ENCODE measurements at places on chromosomes 1 and 21.

GRCh38 chr21:37700641-37701202 is 215.5 kb downstream of the KCNJ6 start:
- no peak for DNase-seq

DNA sequence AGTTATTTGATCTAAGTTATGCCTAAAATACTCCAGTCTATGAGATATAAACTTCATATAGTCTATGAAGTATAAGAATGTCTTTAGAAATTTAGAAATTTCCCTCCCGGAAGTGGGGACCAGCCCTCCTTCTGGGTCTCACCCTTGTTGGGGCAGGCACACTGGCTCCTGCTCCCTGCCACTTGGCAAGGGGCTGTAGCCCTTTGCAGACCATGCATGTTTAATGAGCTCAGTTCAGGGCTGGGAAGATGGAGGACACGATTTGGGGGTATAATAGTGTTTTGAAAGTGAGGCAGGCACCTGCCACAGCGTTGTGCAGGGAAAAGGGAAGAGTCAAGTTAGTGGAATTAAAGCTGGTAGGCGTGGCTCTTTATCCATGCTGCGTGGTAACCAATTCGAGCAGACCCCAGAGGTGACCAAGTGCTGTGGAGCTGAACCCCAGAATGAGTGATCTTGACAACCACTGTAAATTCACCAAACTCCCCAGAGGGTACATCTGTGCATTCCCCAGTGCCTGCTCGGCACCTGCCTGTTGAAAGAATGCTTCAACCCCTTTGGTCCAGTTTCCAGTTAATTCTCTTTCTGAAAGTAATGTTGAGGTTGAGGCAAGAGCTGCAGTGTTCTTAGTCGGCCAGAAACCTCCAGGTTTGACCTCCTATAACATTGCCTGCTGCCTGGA is 79.6 kb downstream of the DOP1B start:
- no peak for DNase-seq

- DNase-seq, result no peak
These were observed 38.4 kb downstream of the NCMAP start for GRCh38 chr1:24594328-24594598.

DNA sequence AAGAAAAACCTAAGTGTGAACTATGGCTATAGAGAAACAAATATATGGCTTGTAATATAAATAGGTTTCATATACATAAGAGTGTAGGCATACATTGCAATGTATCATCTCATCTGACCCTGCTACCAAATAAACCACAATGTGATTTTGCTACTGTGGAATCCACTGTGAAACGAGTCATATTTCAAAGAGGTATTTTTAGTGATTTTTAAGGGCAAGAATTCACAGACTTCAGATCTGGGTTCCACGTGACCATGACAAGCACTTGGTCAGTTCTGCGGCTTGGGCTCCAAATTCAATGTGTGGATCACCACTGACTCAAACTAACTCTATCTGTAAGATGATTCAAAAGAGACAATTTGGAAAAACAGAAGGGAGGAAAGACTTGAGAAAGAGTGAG is 147.0 kb upstream of the ERG start:
- DNase-seq, result no peak

DNA sequence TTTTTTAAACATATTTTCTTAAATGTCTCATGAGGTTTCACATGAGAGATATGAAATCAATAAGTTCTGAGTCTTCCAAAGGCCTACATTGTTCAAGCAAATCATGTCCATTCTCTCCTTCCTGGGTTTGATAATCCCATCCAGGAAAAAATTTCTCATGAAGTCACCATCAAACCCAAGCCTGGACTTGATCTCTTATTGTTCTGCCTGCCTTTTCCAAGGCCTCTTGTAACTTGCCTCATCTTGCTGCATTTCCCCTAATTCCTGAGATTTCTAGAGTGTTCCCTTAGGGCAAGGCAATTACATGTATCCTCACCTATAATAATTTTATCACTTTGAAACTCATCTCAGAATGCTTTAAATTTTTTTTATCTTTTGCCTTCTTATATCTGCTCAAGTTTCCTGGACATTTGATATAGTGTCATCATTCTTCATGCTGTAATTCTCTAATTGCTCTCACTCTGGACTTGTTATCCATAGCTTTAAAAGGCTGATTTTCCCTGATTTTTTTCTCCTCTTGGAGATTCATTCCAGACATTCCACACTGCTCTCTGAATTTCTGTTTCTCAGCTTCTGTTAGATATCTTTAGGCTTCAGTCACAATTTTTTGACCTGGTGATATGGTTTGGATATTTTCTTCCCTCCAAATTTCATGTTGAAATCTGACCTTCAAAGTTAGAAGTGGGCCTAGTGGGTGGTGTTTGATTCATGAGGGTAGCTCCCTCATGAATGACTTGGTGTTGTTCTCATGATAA is 126.4 kb downstream of the LRRC7 start:
- DNase-seq, result no peak

- DNase-seq, result no peak
These were observed 4.4 kb upstream of the ELF3 start for GRCh38 chr1:202005958-202006357.

GRCh38 chr1:46757956-46758528 is 39.1 kb upstream of the EFCAB14 start:
- no peak for DNase-seq

DNA sequence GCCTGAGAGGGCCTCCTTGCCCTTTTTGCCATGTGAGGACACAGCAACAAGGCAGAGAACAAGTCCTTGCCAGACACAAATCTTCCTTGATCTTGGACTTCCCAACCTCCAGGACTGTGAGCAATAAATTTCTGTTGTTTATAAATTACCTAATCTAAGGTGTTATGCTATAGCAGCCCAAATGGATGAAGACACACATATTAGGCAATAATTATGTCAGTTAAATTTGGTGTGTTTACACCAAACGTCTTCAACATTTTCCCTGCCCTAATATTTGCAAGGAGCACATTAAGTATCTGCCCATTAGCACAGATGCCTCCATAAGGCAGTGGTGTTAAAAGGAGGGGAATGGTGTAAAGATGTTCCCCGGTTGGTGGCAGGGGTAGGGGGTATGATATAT is 94.8 kb downstream of the ETS2 start:
- DNase-seq, result no peak

DNA sequence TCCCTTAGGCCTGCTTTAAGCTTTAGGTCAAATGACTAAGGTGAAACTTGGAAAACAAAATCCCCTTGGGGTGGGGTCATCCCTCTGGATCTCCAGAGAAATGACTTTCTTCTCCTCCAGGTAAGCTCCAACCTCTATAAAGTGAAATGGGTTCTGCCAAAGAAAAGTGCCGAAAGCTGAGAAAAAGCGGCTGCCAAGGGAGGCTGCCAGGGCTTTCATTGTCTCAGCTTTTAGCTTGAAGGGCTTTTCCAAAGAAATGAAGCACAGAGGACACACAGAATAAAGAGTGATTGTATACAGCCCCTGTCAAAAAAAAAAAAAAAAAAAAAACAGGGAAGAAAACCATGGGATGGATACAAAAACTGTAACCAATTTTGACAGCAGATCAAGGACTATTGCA is 126.9 kb downstream of the TGFBR3 start:
- no peak for DNase-seq

DNA sequence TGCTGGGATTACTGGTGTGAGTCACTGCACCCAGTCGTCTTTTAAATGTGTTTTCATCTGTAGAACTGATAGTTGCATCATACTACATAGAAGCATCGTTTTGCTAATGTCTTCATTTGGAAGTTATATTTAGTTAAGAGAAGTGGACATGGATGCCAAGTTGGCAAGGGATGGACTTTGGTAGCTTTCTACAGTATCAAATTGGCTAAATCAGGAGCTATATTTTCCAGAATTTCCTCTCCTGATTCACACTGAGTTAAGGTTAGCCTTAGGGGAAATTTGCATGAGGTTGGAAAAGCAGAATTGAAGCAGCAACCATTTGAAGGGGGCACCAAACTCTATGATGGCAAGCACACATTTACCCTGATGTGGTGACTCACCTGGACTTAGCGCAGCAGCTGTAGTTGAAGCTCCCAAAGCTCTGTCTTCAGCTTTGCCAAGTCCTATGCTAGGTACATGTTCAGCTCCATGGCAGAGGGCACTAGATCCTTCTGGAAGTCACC is 43.9 kb downstream of the DUSP10 start:
- DNase-seq, result no peak

DNA sequence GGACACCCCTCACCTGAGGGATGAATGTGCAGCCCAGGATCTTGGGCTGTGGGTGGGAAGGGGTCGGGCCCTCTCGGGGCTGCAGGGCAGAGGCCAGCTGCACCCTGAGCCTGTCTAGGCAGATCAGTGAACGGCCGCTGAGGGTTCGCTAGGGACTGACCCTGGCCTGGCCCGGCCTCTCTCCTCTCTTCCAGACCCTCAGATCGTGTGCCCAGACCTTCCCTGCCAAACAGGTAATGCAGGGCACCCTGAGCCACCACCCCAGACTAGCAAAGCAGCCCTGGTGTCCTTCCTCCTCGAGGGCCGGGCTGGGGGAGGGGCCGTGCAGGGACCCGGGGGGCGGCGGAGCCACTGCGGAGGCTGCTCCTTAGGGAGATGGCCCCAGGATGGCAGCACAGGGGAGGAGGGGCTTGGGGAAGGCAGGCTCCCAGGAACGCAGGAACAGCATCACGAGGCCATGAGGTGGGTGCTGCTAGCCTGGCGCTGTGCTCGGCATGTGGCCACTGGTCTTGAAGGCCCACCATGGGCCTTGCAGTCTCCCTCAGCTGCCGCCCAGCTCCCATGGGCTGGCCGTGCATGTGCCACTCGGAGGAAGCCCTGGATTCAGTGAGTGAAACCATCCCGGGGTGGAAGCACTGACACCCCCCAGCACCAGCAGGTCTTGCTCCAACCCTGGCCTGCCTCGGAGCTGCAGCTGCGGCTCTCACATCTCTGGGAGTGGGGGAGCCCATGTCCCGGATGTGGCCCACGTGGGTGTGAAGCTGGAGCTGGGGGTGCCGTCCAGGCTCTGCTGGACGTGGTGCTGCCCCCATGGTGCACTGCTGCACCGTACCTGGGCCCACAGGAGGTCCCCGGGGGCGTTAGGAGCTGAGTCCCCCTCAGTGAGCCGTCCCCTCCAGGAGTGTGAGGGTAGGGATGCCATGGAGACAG is 28.7 kb downstream of the COL6A2 start:
- DNase-seq, result peak; percentile 44

DNA sequence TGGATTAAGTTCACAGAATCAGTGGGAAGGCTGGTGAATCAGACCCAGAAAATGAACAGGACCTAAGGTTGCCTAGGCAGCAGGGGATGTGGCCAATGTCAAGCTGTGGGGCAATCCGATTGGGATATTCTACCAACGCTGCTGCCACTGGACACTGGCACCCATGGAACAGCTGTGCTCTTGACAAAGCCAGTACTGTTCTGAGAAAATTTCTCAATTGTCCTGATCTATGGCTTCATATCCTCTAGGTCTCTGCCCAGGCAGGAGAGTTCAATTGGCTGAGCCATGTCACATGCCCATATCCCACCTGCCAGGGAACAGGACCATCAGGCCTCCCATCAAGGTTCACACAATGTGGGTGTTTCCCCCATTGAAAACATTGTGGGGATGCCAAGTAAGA is 6.2 kb downstream of the TACSTD2 start:
- no peak for DNase-seq

GRCh38 chr21:34986561-34987500 is 62.3 kb downstream of the RUNX1 start:
- no peak for DNase-seq

GRCh38 chr1:26353210-26353859 is 595 bp downstream of the CRYBG2 start:
- DNase-seq, result no peak

DNA sequence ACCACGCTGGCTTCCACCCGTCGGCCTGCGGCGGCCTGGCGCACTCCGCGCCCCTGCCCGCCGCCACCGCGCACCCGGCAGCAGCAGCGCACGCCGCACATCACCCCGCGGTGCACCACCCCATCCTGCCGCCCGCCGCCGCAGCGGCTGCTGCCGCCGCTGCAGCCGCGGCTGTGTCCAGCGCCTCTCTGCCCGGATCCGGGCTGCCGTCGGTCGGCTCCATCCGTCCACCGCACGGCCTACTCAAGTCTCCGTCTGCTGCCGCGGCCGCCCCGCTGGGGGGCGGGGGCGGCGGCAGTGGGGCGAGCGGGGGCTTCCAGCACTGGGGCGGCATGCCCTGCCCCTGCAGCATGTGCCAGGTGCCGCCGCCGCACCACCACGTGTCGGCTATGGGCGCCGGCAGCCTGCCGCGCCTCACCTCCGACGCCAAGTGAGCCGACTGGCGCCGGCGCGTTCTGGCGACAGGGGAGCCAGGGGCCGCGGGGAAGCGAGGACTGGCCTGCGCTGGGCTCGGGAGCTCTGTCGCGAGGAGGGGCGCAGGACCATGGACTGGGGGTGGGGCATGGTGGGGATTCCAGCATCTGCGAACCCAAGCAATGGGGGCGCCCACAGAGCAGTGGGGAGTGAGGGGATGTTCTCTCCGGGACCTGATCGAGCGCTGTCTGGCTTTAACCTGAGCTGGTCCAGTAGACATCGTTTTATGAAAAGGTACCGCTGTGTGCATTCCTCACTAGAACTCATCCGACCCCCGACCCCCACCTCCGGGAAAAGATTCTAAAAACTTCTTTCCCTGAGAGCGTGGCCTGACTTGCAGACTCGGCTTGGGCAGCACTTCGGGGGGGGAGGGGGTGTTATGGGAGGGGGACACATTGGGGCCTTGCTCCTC is 1.9 kb downstream of the OLIG2 start:
- no peak for DNase-seq

DNA sequence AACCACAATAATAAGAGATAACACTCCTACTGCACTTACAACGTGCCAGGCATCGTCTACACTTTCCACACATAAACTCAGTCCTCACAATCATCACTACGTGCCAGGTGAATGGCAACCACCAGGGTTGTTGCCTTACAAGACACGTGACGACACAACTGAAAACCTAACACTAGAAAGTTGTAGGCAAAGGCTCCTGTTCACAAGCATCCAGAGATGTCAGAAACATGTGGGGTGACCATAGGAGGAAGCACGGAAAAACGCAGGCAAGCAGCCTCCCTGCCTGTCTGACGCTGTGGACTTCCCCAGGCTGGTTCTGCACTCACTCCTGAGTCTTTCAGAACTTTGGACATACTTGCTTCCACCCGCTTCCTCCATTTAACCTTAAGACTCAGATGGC is 7.0 kb downstream of the CAPZB start:
- DNase-seq, result no peak
